CD4-positive, alpha-beta T cell treated with Interleukin-15 for 1 hour (primary cell): ENCODE measurements at places on chromosomes 6 and 20.

DNA sequence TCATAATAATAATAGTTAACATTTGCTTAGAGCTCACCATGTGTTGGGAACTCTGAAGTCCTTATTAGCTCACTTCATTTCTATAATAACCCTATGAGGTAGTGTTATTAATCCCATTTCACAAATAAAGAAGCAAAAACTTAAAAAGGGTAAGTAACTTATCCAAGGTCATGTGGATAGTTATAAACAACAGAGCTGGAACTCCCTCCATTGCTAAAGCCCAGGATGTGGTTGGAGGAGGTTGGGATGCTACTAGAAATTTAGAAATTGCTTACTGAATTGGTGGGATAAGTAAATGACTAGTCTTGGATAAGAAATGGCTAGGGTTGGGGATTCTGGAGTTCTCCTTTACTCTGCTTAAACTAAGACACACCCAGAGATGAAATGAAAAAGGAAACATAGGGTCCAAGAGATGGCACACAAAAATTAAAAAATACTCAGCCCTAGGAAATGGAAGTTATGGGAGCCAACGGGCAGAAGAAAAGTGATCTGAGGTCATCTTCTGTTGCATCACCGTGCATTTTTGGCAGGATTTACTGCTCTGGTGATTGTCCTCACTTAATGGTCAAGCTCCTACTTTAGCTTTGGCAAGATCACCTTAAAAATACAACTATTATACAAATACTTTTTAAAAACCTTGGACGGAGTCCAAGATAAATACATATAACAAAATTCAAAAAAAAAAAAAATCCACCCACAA is 7.7 kb upstream of the CLIC5 start:
- no peak for DNase-seq

DNA sequence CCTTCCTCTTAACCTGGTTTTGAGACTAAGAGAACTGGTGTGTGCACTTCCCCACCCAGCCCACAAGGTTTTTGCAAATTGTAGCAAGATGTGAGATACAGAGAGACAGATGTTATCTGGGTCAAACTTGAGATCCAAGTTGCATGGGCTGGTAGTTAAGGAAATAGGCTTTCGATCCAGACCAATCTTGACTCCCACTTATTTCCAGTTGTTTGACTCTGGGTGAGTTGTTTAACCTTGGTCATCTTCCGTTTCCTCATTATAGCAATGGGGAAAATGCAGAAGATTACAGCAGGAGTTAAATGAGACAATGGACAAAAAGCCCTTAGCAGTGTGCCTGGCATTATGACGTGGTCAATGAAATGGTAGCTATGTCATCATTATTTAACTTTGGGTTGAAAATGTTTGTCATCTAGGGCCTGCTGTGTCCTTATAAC is 1.7 kb downstream of the SNX21 start:
- no peak for DNase-seq

GRCh38 chr6:119171088-119171841 is 92.8 kb upstream of the FAM184A start:
- no peak for DNase-seq

DNA sequence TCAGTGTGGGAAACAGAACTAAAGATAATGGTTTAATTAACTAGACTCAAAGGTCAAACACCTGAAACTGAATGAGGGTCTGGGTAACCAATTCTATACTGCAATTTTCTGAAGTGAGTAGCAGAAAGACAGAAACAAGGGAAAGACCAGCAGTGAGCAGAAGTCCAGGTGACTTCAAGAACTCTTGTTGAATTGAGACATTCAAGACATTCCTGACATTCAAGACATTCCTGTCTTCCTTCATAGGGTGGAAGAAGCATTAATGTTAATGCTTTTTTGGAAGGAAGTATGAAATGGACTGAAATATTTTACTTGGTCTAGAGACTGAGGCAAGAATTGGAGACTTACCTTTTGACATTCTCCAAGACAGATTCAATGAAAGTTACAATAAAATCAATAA is 529.9 kb upstream of the MMS22L start:
- DNase-seq = no peak

- no peak for DNase-seq
These were observed 215.5 kb upstream of the SNX9 start for GRCh38 chr6:157607317-157608109.

DNA sequence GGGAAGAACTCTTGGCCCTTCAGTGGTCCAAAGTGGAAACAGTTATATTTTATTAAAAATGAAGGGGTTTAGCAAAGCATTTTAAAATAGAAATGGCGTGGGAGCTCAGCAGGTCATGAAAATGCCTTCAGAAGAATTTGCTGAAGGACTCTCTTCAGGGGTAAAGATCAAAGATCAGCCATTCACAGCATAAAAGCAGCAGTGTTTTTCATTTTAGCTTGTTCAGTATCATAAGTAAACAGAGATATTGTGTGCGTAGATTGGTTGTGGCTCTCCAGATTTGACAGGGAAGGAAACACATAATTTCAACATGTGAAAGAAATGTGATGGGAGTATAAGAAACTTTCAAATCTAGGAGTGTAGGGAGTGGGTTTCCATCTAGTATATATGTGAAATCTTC is 519.2 kb upstream of the MAP3K7 start:
- DNase-seq = no peak

GRCh38 chr6:139990856-139991465 is 616.5 kb upstream of the CITED2 start:
- no peak for DNase-seq

DNA sequence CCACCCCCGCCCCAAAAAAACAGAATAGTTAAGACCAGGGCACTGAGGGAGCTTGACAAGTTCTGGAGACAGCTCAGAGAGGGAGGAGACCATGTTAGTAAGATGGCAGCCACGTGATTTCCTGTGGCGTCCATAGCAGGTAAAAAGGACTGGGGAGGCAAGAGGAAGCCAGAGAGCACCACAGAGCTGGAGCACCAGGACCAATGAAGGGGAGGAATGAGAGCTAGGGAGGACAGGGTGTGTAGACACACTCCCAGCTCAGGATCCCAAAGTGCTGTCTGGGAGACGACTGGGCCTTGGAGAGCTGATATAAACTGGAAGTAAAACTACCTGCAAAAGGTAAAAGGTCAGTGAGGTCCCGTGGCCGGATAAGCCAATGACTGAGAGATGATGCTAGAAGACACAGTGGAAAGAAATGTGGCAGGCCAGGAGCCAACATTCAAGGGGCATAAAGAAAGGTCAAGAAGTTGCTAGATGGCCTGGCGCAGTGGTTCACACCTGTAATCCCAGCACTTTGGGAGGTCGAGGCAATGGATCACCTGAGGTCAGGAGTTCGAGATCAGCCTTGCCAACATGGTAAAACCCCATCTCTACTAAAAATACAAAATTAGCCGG is 39.0 kb downstream of the SLC23A2 start:
- peak; percentile 20 for DNase-seq

DNA sequence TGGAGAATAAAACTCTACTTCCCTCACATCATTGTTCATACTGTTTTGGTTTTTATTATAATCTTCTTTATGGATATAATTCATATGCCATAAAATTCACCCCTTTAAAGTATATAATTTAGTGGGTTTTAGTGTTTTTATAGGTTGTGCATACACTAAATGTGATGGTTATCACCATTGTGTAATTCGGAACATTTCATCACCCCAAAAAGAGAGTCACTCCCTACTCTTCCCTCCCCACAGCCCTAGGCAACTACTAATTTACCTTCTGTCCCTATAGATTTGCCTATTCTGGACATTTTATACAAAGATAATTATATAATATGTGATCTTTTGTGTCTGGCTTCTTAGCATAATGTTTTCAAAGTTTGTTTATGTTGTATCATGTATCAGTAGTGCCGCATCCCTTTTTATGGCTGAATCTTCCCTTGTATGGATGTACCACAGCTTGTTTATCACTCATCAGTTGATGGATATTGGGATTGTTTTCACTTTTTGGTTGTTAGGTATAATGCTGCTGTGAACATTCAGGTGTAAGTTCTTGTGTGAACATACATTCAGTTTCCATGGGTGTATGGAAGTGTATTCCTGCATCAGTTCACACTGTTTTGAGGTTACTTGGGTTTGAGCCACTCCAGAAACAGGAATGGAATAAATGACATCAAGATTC is 4.2 kb downstream of the TM9SF4 start:
- no peak for DNase-seq

- no peak for DNase-seq
These were observed 278.3 kb upstream of the PLCB4 start for GRCh38 chr20:8790442-8791074.

GRCh38 chr6:132768051-132768517 is 10.4 kb upstream of the VNN2 start:
- DNase-seq = peak; percentile 34

- no peak for DNase-seq
These were observed 17.9 kb upstream of the HLA-C start for GRCh38 chr6:31289788-31290187.
